ENCODE measurements at places on chromosomes 6 and 20.

GRCh38 chr20:19114410-19114809 is 98.0 kb upstream of the SLC24A3 start:
- no peak for DNase-seq

DNA sequence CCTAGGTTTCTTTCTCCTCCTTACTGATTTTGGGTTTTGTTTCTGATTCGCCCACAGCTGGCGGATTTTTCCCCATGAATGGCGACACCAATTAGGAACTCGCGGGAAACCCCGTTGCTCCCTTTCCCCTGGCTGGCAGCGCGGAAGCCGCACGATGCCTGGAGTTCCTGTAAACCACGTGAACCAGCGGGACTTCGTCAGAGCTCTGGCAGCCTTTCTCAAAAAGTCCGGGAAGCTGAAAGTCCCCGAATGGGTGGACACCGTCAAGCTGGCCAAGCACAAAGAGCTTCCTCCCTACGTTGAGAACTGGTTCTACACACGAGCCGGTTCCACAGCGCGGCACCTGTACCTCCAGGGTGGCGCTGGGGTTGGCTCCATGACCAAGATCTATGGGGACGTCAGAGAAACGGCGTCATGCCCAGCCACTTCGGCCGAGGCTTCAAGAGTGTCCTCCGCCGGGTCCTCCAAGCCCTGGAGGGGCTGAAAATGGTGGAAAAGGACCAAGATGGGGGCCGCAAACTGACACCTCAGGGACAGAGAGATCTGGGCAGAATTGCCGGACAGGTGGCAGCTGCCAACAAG is 3.2 kb upstream of the SEC23B start:
- peak; percentile 14 for DNase-seq

DNA sequence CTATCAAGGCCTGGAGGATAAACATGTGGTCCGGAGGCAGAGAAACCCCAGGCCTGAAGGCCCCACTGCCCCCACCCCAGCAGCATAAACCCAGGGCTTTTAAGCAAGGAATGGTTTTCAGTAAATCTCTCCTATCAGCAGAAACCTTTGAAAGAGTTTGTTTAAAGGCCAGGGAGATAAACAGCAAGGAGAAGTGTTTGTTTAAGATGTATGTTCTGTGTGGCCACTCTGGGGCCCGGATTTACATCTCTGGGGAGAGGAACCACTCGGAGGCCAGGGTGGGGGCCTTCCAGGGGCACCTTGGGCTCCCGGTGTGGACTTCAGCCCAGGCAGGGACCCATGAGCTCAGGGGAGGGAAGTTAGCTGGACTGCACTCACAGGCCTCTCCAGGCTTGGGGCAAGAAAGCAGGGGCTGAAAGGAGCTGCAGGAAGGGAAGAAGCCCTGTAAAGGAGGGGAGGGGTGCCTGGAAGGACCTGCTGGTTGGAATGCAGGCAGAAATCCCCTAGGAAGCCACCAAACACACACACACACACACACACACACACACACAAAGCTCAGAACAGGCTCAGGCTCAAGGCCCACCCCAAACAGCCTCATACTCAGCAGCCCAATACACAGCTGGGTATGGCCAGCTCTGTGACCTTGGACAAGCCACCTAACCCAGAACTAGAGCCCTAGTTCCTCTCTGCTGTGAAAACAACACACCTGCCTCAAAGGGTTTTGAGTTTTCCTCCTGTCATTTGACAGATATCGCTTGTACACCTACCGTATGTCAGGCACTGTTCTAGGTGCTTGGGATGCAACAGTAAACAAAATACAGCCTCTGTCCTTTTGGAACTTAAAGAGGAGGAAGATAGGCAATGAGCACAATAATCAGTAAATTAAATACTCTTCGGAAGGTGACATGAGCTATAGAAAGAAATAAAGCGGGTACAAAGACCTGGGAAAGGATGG is 26.2 kb upstream of the FOXP4 start:
- no peak for DNase-seq

GRCh38 chr20:46458866-46459750 is 52.7 kb upstream of the ELMO2 start:
- DNase-seq: no peak

GRCh38 chr6:136166815-136167214 is 83.3 kb downstream of the MTFR2 start:
- no peak for DNase-seq

- DNase-seq: no peak
Observed at GRCh38 chr6:1426416-1426815, 37.0 kb downstream of the FOXF2 start.

DNA sequence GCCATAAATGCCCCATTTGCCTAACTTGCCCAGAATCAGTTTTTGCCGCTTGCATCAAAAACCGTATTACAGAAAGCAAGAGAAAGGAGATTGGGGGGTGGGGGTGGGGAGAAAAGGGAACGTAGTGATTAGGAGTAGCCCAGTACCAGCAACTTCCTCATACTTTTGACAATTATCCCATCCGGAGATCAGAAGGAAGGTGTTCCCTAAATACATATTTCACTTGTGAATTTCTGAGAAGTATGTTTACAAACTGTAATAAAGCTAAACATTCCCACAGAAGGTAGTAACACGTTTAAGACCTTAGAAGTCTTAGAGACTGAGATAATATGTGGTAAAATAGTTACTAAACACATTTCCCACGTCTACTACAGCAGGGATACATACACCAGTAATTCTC is 14.5 kb downstream of the PREP start:
- no peak for DNase-seq

DNA sequence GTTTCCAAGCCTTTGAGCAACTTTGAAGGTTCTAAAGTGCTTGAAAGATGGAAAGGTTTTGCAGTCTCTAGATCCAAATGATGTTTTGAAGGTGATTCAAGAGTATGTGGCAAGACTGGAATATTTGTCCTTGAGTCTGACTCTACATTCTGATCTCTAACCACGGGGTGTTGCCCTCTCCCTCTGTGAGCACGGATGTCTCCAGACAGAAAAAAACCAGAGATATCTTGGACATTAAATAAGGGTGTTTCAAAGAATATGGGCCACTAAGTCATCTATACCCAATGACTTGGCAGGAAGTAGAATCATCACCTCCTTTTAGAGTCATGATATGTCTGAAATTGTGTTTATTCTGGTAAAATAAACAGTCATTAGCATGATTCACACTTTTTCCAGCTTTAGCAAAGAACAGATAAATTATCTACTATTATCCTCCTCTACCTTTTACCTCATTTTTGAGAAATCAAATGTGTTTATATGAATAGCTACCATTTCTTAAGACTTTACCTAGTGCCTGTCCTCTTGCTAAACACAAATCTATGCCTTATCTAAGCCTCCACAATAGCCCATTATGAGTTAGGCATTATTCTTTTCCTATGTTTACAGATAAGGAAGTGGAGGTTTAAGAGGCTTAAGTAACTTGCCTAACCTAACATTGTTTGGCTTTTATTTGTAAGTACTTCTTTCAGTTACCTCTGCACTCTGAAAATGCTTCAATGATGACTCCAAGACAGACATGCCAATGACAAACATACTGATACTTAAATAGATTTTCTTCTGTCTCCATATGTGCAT is 384.4 kb downstream of the BMP2 start:
- DNase-seq: peak; percentile 66

DNA sequence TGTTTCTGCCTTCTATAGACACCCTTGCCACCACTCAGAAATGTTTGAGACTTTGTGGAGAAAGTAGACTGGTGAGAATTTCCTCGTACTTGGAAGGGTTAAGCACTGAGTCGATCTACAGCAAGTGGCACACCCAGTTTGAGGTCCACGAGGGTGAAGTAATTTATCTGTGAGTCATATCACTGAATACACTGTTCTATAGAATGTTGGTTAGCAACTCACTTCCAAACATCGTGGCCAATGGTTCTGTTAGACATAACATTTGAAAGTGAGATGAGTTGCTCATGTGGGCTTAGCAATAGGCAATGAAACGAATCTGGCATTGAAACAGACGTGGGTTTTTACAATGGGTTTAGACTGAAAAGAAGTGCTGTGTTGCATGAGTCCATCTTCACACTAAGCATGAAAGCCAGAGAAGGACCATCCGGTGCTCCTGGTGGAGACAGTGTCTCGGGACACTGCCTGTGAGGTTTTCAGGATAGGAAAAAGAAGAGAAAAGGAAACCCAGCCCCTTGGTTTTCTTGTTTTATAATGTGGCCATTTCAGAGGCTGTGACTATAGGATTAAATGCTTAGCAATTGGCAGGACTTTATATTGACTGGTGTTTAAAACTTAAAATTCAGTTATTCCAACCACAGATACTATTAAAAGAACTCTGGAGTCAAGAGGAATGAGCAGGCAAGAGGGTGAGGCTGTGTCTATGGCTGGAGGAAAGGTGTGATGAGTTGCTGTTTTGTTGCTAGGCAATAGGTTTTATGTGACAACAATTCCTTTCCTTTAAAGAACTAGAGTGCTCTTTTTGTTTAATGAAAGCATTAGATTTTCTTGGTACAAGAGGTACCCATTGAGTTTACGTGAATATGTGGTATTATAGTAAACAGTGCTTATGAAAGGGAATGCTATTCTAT is 31.0 kb upstream of the EZR start:
- DNase-seq: peak; percentile 96

DNA sequence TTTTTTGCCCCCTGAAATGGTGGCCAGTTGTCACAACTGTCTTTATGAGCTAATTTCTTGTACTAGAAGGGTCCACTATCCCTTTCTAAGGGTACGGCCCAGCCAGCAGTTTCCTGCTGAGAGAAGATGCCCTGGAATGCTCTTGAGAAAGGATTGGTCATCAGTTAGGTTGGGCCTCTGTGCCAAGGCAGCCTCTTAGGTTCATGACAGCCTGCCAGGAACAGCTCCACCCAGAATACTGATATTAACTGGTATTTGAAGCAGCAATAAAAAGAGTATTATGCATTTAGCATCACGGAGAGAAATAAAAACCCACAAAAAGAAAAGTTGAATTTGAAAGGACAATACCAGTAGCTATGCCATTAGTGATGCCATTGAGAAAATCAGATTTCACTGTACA is 9.0 kb upstream of the HINT3 start:
- peak; percentile 55 for DNase-seq

GRCh38 chr6:34362909-34363680 is 29.4 kb downstream of the NUDT3 start:
- no peak for DNase-seq

DNA sequence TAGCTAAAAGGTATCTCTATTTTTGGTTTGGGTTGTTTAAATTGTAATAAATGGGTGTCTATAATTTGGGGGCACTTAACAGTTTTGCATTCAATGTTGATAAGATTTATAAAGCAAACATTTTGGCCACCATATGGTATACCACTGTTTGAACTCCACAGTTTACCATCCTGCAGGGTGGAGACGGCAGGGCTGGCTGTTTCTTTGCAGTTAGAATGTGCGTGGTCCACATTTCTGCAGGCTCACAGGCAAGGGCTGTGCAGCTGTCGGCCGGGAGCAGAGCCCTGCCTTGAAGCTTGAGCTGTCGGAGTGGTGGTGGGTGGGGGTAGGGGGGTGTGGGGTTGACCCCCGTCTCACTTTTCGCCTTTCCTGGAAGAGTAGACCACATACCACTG is 135.9 kb downstream of the CDH4 start:
- DNase-seq: no peak

Data from iris pigment epithelial cell (primary cell).